NB4 (cell line): ENCODE measurements at places on chromosomes 11 and 22.

DNA sequence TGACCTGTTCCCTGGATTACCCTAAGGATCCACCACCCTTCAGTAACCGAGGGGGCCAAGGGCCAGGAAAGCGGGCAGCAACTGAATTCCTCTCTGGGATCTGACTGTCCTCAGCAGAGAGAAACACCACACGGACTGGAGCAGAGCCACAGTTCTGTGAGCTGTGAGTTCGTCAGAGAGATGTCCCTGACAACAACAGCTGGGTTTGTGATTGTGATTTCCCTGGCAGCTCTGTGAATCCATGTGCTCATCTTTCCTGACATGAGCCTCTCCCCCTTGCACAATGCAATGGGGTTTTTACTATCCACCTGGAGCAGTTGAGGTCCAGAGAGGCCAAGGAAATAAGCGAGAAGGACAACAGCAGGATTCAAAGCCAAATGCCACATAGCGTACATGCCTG, 69.4 kb upstream of the AMPD3 start:
- no peak for DNase-seq

DNA sequence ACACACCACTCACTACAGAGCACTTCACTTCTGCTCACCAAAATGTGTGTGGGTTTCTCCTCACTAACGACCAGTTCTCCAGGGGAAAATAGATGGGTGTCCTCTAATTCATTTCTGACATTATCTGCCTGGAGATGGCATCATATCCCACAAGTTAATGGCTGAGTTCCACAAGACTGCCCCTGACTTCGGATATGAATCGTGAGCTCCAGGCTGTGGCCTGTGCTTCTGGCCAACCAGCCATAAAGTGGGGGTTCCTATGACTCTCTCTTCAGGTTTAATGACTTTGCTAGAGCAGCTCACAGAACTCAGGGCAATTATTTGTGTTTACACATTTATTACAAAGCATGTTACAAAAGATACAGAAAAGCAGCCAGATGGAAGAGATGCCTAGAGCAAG, 113.0 kb upstream of the SYT13 start:
- DNase-seq: peak; percentile 33

DNA sequence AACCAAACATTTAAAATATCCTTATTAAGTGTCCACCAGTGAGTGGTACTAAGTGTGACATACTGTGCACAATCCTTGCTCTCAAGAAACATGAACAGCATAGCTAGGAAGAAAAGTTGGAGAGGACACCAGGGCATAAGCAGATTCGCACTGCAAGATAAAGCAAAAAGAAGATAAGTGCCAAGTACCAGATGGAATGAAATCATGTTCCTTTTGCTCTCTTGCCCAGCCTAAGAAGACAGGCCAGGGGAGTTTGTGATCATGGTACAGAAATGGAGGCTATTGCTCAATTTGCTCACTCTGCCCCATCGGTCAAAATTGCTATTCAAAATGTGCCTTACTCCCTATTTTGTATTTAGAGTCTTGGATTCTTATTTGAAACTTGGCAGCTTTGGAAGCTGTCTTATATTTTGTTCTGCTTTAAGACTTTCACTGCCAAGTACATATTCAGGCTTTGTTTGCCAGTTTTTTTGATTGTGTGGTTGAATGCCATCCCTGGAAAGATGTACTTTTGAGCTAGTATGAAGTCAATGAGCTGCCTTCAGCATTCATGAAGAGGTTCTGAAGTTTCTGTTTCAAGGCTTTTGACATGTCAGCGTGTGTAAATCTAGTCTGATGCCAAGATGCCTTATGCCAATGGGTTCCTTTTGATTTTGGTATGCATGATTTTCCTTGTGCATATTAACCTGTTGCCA, 90.3 kb downstream of the PAX6 start:
- no peak for DNase-seq

DNA sequence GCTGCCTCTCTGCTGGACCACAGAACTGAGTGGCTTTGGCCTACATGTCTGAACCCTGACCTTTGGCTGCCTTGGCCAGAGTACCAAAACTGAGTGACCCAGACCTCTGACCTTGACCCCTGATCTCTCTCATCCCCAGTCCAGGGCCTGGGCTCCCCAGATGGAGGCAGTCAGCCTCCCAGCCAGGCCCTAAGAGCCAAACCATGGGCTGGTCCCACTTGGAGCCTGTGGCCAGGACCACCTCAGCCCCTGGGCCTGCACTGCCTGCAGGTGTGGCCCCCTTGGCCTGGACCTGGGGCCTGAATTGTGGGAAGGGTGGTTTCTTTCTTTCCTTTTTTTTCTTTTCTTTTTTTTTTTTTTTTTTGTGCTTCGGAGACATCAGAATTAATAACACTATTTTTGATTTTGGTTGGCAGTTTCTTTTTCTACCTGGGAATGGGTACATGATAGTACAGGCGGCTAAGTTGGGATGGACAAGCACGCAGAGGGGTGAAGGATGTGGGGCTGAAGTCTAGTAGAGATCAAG, 806 bp upstream of the SIPA1 start:
- DNase-seq: no peak

GRCh38 chr11:11536650-11537049, 85.2 kb downstream of the GALNT18 start:
- no peak for DNase-seq

- DNase-seq: no peak
Measured at GRCh38 chr11:112367461-112367860, 106.8 kb upstream of the PLET1 start.

GRCh38 chr11:19502691-19503253, 209.9 kb upstream of the NAV2 start:
- no peak for DNase-seq

DNA sequence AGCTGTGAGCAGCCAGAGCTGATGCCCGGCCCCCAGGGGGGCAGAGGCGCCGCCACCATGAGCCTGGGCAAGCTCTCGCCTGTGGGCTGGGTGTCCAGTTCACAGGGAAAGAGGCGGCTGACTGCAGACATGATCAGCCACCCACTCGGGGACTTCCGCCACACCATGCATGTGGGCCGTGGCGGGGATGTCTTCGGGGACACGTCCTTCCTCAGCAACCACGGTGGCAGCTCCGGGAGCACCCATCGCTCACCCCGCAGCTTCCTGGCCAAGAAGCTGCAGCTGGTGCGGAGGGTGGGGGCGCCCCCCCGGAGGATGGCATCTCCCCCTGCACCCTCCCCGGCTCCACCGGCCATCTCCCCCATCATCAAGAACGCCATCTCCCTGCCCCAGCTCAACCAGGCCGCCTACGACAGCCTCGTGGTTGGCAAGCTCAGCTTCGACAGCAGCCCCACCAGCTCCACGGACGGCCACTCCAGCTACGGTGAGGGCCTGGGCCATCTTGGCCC, 6.1 kb downstream of the CDC42EP1 start:
- DNase-seq: no peak

DNA sequence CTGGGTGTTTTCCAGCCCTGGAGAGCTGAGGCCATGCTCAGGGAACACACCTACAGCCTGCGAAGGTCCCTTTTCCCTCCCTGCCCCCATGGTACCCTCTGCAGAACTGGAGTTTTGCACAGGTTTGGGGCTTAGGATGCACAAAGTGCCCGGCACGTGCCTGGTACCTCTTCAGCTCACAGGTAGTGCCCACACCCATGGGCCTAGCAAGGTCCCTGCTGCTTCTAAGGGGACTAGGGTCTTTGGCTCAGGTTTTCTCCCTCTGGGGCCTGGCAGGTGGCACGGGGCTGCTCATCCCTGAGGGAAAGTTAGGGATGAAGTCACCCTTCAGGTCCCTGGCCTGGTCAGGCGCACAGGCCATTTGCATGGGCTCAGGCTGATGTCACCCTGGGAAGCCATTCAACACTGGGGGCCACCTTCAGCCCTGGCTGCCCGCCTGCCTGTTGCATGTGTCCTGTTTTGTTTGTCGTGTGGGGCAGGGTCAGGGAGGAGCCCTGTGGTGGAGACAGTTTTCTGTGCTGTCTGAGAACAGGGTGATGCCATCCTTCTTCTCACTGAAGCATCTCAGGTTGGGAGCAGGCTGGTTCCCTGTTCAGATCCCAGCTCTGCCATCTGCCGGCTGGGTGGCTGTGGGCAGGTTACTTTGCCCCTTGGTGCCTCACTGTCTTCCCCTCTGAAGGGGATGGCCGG, 68.3 kb upstream of the CRYBB3 start:
- no peak for DNase-seq

GRCh38 chr11:61700212-61700611, 20.0 kb downstream of the DAGLA start:
- DNase-seq: peak; percentile 73

DNA sequence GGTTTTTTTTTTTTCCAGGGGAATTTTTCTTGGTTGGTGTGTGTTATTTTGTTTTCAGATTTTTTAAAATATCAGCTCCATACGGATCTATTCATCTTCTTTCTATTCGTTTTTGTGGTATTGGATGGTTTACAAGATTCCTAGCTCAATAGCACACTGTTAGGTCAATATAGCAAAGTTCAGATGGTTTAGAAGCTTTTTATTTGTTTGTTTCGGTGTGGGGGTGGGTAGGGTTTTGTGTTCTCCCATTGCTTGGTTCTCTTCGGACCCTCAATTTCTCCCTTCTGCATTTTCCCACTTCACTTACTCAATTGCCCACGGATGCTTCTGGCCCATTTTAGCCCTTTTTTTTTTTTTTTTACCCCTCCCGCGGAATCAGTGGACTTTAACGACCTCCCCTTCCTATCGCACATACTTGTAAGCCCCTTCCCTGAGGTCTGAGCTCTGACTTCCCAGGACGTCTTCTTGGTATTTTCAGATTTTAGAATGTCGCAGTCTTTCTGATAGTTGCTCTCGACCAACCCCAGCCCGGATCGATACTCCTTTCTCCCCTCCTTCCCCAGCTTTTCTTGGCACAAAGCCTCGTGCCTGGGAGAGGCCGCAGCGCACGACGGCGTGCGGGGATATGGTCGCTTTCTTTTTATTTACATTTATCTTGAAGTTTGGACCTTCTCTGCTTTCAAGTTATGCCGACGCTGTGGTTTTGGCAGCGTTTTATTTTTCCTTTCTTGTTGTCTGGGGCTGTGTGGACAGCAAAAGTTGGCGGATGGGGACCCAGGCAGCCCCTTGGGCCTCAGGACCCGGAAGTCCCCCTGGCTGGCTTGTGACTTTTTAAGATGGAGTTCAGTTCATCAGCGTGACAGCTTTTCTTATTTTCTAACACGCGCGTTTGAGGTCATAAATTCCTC, 4.4 kb upstream of the SPDYC start:
- no peak for DNase-seq

DNA sequence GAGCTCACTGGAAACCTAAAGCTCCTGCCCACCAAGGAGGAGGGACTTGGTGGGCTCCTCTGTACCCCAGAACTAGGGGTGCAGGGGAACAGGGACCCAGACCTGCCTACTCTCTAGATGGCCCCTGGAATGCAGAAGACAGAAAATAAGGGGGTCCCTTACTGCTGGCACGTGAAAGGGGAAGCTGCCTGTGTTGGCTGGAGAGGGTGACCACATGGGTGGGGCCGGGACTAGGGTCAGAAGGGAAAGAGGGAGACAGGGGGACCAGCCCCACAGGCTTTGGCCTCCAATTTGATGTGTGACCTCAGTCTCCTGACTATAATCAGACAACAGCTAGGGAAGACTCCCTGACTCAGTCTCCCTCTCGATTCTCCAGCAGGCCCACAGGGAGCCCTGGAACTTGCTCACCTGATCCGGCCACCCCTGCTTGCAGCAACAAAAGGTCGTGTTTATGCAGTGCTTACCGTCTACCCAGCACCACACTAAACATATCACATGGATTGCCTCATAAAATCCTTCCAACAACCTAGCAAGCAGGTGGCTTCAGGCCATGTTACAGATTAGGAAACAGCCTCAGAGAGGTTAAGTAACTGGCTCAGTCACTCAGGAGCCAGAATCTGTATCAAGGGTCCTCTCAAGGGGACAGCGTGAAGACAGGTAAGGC, 10.2 kb downstream of the ARAP1 start:
- peak; percentile 60 for DNase-seq

- DNase-seq: no peak
Measured at GRCh38 chr22:20166703-20167102, 15.8 kb upstream of the CCDC188 start.

GRCh38 chr22:42202048-42202447, 68.4 kb downstream of the TCF20 start:
- peak; percentile 59 for DNase-seq

DNA sequence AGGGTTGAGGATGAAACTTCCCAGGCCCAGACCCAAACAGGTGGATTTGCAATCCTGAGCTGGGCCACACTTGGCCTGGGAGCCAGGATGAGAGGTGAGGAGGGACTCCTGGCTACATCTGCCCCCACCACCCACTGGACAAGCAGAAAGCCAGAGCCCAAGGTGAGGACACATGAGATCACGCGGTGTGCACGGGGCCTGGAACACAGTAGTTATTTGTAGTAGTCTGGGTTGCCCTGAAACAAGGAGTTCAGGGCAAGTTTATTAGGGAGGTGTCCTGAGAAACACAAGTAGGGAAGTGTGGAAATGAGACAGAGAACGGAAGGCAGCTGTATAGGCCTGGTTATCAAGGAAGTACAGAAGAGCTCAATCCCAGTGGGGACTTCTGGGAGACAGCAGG, 647 bp upstream of the SEC14L6 start:
- DNase-seq: no peak

- DNase-seq: peak; percentile 58
Measured at GRCh38 chr11:101436511-101437142, 147.2 kb downstream of the TRPC6 start.

DNA sequence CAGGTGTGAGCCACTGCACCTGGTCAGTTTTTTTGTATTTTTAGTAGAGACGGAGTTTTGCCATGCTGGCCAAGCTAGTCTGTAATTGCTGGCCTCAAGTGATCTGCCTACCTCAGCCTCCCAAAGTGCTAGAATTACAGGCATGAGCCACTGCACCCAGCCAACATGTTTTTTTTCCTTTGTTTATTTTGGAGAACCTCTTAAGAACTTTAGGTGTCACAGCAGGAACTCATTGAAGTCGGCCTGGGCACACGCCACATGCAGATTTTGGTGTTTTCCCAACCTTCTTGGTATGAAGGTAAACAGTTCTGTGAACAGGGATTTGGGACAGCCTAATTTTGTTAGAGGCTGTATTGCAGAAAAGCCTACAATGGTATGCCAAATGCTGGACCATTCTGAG, 9.4 kb downstream of the DIXDC1 start:
- DNase-seq: no peak

DNA sequence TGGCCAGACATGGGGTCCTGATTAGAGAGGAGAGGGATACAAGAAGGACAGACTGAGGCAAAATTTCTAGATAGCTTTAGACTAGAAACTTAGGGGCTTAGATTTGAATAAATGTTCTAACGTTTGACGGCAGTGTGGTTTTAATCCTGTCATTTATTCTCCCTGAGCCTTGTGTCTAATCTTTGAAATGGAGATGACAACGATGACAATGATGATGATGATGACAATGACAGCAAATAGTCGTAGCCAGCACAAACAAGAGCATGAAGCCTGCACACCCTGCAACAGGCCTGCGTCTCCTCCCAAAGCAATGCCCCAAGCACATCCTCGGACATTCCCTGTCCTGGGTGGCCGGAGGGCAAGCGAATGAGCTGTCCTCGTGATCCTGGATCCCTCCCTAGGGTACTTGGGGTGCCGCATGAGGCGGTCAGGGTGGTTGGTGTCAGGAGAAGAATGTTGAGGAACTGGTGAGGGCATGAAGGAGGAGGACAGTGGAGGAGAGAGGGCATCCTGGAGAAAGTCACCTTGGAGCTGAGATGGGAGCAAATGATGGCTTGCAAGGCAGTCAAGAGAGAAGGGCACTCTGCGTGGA, 502.1 kb upstream of the B3GAT1 start:
- DNase-seq: no peak

- DNase-seq: no peak
Measured at GRCh38 chr11:19803506-19803998, 90.9 kb downstream of the NAV2 start.

- DNase-seq: peak; percentile 93
Measured at GRCh38 chr11:62612366-62613290, at the start of the genes EML3 and ROM1. Gene EML3, minus strand, starts transcription at chr11:62612775. Its CDS starts 318 bp downstream, at chr11:62612457. Gene ROM1, plus strand, starts transcription at chr11:62613257. Its CDS starts 25 bp downstream, at chr11:62613282.
